ENCODE measurements at places on chromosomes 2 and 18.

DNA sequence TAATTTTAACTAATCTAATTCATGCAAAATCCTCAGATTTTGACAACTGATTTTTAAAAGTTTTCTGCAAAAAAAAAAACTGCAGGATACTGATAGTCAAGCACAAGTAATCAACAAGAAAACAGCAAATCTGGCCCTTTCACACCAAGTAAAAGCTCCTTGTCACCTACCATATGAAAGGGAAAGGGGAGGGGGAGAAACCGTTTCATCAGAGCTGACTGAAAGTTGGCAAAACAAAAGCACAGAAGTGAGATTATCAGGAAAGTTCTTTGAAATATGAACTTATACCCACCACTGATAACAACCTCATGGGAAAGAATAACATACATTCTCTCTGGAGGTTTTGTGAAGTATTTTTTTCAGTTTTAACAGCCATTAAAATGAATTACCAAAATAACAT lies 38.7 kb downstream of the ZNF521 start:
- no peak for DNase-seq

- DNase-seq = no peak
Observed at GRCh38 chr18:48051945-48052840, 121.7 kb upstream of the SMAD2 start.

DNA sequence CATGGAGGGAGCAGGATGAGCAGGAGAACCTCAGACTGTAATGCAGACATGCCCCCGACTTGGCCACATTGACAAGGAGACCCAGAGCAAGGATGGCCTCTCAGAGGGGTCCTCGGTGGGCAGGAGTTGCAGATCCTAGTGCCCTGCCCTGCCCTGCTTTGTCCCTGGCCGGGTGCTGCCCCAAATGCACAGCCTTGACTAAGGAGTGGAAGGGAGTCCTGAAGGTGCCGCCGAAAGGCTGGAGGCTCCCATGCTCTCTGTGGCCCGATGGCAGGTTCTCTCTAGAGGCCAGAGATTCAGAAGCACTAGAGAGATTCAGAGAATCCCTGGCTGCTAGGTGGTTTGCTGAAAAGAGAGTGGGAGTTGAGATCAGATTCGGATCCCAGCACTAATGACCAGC lies 64.4 kb downstream of the MARCO start:
- no peak for DNase-seq

GRCh38 chr18:10977042-10977441 lies 172.3 kb downstream of the PIEZO2 start:
- DNase-seq = no peak

- DNase-seq = no peak
Observed at GRCh38 chr2:188787021-188787657, 187.0 kb upstream of the COL3A1 start.

DNA sequence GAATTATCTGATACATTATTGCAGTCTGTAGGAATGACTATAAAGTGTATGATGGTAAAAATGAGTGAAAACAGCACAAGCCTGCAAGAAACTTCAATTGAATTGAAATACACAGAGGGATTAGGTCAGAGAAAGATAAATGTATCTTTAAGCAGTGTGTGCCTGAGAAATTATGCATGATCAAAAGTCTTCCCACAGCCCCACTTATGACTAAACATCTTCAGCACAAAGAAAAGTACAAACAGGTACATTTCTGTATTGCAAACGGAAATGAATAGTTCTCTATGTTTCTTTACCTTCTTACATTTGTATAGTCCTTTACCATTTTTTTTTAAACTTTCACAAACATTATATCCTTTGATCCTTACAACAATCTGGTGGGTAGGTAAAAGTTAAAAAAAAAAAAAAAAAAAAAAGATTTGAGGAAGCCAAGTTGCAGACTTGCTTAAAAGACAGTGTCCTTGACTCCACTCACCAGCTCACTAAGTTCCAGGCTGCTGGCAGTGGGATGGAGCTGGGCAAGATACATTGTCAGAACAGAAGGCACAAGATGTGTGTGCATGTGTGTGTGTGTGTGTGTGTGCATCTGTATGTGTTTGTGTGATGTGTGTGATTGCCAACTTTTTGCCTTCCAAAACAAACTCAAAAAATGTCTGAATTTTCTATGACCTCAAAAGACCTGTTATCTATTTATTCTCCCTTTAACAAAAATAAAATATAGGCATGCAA lies 423.7 kb upstream of the ACVR2A start:
- DNase-seq = no peak

DNA sequence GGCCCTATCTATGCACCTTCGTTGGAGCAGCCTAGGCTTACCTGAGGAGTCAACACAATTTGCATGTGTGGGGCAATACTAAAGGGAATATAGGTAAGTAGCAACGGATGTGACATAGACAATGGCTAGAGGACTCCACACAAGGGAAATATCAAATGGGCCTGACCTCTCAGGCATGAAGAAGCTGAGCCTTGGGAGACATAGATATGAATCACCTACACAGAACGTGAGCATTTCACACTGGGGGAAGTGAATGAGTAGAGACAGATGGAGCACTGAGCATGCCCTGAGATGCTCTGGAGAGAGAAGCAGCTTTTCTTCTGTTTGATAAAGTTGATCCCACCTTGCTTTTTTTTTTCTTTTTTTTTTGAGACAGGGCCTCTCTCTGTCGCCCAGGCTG lies 97.9 kb downstream of the ATL2 start:
- no peak for DNase-seq

DNA sequence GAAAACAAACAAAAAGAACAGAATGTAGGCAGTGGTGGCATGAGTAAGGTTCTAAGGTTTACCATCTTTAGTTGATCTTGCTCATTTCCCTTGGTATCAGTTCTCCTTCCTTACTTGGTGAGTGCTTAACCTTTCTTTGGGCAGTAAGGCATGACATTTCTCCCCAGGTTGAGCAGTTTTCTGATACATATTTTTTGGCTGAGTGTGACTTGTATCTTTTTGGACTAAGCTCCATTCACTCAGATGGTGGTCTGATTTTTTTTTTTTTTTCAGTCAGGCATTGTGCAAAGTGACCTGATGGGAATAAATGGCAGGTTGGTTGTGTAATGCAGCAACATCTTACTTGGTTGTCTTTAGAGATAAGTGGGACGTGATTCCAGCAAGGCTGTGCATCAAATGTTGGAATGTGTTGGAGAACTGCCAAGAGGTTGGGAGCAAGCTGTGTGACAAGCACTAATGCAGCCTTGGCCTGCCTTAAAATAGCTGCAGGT lies 15.1 kb downstream of the SPTBN1 start:
- peak; percentile 65 for DNase-seq

GRCh38 chr2:233349005-233349998 lies 5.0 kb upstream of the DGKD start:
- peak; percentile 73 for DNase-seq

DNA sequence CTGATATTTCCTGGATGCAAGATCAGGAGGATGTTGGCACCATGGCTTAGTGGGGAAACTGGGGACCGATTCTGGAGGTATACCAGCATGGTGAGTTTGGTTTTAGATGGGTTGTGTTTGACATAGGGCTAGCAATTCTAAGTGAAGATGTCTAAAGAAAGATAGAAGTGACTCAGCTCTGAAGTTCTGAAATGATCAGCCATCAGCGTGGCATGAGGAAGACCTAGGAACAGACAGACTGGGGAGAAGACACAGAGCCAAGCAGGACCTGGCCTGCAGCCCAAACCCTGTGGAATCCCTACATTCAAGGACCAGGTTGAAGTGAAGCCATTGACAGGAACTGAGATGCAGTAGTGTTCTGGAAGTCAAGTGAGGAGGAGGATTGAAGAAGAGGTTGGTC lies 39.8 kb downstream of the HRH4 start:
- no peak for DNase-seq

DNA sequence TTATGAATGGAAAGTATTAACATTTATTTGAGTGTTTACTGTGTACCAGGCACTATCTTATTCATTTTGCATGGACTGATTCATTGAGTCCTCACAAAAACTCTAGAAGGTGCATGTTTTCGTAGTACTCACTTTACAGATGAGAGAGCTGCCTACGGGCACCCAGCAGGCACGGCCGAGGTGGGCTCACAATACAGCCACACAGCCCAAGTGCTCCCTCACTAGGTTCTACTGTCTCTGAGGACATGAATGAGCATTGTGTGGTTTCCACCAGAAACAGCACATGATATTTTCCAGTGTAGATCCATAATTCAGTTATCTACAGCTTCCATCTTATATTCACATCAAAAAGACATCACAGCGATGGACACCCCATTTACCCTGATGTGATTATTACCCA lies 101.4 kb downstream of the FTCDNL1 start:
- no peak for DNase-seq

DNA sequence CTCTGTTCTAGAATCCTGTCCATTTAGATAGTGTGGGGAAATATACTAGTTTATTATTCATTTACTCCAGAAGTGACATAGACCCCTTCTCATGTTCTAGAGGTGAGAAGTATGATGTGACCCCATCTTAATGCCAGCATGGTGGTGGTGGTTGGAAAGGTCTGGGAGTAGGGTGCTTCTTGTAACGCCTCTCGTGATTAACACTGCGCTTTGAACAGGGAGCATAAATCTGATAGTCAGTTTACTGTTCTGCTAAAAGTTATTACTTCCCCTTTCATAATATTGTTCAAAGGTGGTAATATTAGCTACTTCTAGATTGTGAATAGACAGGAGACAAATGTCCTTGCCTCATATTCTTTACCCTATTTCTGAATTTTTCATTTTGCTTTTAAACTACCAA lies 35.6 kb downstream of the EHBP1 start:
- DNase-seq = no peak

DNA sequence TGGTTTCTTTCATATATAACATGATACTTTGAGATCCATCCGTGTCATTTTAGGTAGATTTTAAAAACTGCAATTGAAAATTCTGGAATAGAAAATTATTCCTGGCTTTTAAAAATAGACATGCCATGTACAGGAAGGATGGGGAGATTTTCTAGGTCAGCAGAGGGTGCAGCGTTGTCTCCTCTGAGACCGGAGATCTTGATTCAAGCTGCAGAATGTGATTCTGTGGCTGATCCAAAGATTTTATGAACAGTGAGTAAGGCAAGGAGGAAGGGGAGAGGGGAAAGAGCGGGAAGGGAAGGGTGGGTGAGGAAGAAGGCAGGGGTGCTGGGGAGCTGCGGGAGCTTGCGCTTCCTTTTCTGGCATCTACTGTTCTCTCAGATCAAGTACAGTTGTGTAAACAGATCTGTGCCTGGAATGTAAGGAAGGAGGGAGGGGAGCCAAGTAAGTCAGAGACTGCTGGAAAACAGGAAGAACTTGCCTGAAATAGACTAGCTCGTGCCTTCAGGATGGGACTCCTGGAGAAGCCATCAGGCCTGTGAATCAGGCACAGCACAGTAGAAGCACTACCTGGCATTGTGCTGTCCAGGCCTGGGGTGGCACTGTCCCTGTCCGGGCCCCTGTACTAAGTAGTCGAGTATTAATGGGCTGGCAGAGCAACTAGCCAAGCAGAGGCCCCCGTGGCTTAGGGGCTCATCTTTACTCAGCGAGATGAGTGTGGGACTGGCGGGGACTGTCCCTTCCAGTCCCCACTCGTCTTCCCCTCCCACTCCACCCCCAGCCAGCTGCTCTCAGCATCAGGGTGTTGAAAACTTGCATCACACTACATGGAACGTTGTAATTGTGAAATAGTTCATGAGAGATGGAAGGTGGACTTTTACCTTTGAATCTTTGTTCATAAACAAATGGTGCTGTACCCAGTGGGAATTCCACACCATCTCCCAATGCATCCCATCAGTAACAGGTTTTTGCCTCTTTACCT lies 163.5 kb downstream of the UXS1 start:
- DNase-seq = peak; percentile 59

DNA sequence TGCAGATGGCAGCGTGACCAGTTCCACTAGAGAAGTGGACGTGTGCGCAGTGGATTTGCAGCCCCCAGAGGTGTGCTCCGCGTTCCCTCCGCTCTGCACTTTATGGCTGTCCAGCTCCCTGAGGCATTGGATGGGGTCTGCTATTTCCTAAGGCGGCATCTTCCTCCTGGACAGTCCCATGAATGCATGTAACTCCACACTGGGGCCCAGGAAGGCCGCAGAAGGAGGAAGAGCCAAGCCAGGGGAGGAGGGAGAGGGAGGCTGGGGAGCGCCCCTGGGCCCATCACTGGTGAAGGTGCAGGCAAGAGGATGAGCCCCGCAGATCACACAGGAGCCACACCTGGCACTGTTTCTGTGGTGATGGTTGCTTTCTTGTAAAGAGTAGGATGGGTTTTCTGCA lies 99.1 kb downstream of the PTGR3 start:
- DNase-seq = no peak

- no peak for DNase-seq
Observed at GRCh38 chr2:145230546-145230945, 710.6 kb upstream of the ZEB2 start.

DNA sequence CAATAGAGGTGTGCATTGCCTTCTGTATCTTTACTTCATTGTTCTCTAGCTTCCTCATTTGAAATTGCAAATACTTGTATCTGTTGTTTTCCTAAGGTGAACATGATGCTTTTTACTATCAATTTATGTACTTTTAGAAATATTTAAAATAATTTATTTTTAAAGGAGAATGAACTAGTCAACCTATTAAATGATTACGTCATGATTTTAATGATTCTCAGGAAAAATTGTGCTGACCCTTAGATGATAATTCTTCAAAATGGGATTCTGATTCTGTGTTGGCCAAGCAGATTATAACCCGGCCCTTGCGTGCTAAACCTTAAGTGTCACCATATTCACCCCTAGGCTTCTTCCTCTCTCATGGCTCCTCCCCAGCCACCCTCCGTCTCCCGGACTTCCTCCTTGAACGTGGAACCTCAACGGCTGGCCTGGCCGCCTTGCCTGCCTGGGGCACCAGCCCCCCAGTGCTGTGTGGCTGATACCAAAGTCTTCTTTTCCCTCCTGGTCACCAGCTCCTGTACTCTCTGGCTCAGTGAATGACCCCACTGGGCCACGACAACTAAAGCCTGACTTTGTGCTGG lies 292.0 kb downstream of the GBX2 start:
- no peak for DNase-seq

DNA sequence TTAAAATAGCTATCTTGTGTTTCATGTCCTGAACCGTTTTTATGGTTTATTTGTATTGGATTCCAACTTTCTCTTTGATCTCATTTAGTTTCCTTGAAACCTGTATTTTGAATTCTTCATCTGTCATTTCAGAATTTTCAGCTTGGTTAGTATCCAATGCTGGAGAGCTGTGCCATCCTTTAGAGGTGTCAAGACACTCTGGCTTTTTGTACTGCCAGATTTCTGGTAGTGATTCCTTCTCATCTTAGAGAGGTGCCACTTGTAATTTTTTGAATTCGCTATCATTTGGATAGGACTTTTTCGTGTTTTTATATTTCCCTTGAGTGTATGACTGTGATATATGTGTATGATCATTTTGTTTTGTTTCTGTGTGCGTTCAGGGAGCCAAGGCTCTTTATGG lies 591.4 kb downstream of the ADCYAP1 start:
- DNase-seq = no peak

DNA sequence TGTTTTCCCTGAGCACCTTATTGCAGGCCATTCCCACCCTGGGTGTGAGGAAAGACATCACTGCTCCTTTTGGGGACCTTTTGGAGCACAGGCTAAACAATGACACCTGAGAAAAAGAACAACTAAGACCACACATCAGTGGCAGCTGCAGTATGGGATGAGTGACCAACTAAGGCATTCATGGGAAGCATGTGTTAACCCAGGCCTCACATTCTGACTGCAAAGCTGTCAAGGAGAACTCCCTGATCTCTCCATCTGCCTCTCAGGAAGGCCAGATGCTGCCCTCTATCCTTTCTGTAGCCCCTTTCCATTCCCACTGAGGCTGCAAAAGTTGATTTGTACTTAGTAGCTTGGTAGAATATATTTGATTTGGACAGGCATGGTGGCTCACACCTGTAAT lies 277.7 kb upstream of the FBXO11 start:
- DNase-seq = no peak

GRCh38 chr2:54741250-54741649 lies 17.8 kb downstream of the EML6 start:
- no peak for DNase-seq

Data from putamen (tissue), 1 donor.